ENCODE measurements at places on chromosomes 16 and 17.

DNA sequence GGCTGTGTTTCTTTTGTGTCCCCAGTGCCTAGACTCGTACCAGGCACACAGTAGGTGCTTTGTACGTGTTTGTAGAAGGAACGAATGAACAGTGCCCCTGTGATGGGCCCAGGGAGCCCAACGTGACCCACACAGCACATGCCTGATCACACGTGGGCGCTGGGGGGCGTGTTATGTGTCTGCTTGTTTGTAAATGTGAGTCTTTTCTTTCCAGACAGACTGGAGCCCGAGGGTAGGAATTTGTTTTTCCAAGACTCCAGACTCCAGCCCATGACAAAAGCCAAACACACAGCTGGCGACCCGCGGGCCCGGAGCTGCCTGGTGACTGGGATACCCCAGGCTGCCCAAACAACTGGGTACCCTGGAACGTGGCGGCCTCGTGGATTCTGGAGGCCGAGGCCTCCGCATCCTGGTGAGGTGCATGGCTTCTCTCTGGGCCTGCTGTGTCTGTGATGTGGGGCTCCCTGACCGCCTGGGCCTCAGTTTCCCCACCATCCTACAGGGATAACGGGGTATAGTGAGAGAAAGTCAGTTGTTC is 14.9 kb upstream of the CBFA2T3 start:
- no peak for DNase-seq

DNA sequence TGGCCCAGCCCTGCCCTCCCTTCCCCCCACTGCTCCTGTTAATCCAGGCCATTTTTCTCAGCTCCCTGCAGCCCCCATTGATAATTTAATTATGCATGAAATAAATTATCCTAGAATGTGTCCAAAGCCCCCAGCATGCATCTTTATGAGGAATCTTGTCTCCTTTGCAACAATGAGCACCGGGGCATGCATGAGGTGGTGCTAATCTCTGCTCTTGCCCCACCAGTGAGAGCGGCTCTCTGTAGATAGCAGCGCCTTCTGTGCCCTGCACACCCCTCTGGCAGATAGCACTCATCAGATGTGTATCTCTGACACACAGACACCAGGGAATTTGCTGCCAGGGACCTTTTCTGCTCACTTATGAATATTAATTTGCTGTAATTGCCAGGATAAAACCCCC is 140.2 kb upstream of the CDC42EP4 start:
- DNase-seq: no peak

DNA sequence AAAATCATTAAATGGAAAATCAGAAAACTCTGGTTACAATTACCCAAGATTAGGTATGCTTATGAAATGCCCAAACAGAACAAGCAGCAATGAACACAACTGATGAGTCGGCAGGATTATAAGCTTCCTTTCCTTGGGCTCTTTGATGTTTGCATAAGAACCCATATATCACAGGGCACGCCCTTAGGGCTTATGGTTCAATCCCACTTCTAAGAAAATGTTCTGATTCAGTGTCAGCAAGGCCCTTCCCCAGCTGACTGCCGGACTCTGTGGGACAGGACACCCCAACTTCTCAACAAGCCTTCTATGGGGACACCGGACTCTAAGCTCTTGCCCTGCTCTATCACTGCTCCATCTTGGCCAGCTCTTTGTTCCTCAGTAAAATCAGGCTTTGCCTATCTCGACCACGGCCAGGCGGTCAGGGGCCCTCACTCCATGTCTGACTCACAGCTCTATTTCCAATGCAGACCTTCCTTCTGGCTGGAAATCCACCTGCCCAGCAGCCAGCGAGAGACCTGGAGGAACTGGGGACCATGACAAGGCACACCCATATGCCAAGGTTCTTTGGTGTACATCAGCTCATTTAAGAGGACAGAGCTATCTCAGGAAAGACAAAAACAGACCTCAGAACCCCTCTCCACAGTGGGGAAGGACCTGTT is 26.8 kb downstream of the LITAFD start:
- no peak for DNase-seq

GRCh38 chr17:2693561-2694380 is 17.8 kb downstream of the CLUH start:
- DNase-seq: no peak

- no peak for DNase-seq
Observed at GRCh38 chr16:21937336-21937829, 15.8 kb upstream of the UQCRC2 start.

DNA sequence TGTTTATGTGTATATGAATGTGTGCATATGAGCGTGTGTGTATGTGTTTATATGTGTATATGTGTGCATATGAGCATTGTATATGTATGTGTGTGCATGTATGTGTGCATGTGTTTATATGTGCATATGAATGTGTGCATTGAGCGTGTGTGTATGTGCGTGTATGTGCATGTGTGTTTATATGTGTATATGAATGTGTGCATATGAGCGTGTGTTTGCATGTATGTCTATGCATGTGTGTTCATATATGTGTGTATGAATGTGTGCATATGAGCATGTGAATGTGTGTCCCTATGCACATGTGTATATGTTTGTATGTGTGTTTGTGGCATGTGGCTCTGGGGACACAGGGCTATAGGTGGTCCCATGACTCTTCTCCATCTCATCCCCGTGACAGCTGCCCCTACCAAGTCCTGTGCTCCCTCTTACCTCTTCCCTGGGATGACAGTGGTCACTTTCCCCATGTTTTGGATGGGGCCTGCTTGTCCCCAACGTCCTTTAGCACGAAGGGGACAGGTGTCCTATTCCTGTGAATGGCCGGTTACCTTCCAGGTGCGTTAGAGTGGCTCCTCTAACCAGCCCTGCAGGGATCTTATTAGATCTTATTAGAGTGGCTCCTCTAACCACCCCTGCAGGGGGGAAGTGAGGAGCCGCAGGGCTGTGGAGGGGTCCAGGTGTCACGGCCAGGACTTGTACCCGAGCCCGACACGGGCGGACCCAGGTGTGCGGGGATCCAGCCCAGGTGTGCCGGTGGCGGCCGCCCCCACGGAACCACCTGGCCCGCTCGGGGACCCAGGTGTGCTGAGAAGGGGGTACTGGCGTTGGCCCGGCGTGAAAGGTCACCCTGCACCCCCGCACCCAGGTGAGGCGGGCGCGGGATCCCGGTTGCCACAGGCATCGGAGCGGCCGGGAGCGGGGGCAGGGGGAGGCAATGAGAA is 105.6 kb downstream of the SEC14L1 start:
- no peak for DNase-seq

DNA sequence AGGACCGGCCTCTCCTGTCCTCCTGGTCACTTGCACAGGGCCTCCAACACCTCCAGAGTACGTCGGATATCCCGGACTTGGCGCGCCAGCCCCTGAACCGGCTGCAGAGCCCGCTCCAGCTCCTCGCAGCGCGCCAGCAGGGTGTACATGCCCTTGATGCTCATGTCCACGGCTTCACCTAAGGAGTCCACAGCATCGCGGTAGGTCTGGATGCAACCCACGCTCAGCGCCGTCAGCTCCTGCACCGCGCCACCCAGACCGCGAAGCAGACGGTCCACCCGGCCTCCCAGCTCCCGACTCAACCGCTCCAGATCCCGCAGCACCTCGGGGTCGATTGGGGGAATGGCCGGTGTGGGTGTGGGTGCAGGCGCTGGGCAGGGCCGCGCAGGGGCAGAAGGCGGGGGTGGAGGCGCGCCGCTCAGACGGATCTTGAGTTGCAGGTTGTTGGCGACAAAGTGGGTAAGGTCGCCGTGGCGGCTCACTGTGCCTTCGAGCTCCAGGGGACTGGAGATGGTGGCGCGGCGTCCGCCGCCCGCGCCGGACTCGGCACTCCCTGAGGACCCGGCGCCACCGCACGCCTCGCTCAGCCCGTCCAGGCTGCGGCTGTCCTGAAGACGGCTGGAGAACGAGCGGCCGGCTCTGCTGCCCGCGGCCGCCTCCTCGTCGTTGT is 804 bp downstream of the BORCS6 start:
- no peak for DNase-seq

DNA sequence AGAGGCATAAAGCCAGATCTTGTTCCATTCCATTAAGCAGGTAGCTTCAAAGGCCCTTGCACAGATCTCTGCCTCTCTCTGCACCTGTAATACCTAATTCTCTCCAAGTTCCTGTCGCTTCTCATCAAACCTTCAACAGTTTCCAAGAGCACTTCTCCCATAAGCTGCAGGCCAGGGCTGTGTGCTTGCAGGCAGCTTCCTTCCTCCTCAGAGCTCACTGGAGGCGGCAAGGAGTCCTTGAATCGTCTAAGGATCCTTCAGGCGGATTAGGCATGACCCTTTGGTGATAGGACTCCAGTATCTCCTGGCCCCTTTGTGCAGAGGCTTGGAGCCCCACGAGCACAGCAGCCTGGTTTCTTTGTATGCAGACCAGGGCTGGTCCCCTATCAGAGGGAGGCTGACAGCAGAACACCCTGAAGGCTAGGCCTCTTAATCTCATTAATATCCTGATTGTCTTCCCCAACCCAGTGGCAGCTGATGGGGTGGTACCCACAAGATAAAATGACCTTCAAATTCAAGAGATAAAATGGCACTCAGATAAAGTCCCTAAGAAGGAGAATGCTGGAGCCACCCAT is 19.8 kb downstream of the HNF1B start:
- no peak for DNase-seq

GRCh38 chr16:66950437-66950836 is 10.6 kb upstream of the CES3 start:
- no peak for DNase-seq

- DNase-seq: no peak
Observed at GRCh38 chr16:73037845-73038570, 9.9 kb downstream of the ZFHX3 start.

GRCh38 chr17:39057701-39058206 is 90.6 kb upstream of the FBXO47 start:
- DNase-seq: no peak
